ENCODE measurements at places on chromosomes 13 and 19.

DNA sequence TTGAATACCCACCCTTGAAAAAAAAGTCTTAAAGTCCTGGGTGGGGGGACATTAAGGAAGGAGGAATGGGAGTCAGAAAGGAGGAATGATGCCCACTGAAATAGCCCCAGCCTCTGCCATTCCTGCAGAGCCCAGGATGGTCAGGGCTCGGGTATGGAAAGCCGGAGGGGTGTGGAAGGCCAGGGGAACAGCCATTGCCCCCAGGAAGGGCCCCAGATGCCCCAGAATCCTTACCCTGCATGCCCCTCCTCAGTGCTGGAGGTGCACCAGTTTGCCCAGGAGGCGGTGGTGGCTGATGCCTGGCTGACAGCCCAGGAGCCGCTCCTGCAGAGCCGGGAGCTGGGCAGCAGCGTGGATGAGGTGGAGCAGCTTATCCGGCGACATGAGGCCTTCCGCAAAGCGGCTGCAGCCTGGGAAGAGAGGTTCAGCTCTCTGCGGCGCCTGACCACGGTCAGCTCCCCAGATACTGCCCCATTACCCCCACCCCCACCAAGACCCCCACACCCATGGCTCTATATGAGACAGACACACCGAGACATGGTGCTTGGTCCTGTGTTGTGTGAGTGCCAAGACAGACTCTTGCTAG, 10.7 kb upstream of the SHKBP1 start:
- DNase-seq = no peak

- no peak for DNase-seq
Measured at GRCh38 chr19:13693889-13694288, 70.4 kb upstream of the MRI1 start.

DNA sequence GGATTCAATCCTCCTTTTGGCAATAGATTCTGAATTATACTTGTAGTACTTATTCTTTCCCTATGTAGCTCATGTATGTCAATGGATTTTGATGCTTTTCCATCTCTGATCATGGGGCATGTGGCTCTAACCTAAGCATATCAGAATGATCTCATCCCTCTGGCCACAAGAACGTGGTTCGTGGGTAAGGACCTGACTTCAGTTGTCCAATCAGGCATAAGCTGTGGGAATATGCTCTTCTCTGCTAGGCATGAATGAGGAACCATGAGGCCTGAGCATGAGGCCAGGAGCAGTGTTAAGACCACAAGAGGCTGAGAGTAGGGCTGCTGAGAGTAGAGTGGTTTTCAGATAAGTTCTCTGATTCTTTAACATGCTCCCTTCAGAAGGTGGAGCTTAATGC, 292.4 kb upstream of the TSHZ3 start:
- DNase-seq = no peak

- no peak for DNase-seq
Measured at GRCh38 chr13:75151081-75151643, 330.8 kb downstream of the TBC1D4 start.

GRCh38 chr19:8503510-8503909, 1.1 kb upstream of the PRAM1 start:
- no peak for DNase-seq

GRCh38 chr19:54282686-54283470, 2.0 kb upstream of the LILRB2 start:
- no peak for DNase-seq

DNA sequence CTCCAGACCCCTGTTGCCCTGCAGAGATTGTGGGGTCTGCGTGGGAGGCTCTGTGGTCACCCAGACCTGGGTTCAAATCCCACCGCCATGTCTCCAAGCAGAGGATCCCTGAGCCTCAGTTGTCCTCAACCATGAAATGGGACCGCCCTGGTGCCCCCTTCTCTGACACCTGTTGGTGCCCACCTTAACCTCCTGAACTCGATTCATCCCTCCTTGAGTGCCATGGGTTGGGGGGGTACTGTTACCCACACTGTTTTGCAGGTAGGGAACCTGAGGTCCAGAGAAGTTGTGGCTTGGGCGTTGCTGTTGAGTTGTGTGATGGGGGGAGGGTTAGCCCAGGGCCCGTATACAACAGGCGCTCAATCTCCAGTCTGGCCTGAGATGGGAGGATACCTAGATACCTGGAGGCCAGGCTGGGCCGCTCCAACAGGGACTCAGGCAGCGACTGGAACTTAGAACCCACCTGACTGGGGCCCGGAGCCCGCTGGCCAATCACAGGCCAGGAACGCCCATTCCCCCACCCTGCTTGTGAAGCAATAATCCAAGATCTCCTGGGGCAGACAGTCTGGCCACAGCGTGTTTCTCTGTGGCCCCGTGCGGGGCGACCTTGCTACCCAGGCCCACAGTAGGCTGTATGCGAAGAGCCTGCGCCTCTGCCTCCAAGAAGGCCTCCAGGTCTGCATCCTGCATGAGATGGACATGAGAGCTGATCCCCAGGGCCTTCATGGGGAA, 2.8 kb downstream of the ARID3A start:
- no peak for DNase-seq

DNA sequence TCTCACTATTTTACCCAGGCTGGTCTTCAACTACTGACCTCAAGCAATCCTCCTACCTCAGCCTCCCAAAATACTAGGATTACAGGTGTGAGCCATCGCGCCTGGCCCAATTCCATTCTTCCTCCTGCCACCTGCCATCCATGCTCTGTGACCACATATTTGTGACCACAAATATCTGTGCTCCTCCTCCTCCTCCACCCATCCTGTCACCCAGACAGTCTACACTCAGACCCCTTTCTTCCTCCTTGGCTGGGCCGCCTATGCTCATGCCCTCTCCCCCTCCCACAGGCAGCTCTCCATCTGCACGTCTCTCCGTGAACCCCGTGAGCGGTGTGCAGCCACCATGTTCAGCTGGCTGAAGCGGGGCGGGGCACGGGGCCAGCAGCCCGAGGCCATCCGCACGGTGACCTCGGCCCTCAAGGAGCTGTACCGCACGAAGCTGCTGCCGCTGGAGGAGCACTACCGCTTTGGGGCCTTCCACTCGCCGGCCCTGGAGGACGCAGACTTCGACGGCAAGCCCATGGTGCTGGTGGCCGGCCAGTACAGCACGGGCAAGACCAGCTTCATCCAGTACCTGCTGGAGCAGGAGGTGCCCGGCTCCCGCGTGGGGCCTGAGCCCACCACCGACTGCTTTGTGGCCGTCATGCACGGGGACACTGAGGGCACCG, 3.2 kb downstream of the EHD2 start:
- DNase-seq = no peak

DNA sequence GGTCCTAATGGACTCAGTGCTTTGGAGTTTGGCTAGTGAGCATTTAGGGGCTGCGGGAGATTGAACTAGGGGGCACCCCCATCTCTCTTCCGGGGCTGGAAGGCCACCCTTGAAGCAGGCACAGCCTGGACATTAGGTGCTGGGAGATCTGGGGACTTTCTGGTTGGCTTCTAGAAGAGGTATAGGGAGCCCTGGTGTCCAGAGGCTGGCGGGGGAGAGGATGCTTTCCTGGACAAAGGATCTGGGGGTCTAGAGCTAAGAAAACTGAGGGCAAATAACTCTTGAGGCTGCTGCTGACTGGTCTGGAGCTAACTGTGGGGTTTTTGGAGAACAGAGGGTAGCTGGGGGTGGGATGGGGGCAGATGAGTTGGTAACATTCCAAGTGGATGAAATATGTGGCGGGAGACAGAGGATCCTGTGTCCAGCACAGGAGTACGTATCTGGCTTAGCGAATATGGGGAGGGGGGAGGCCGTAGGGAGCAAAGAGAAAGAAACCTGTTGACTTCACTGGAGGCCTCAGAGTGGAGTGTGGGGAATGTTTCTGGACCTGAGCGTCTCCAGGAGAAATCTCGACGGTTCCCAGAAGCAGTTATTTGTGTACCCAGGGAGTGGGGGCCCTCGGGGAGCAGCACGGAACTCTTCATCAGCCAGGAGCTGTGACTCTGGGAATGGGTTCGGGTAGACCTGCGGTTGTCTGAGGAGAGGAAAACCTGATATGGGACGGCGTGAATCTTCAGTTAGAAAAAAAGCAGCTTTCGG, 1.4 kb downstream of the HNRNPUL1 start:
- peak; percentile 41 for DNase-seq

- DNase-seq = no peak
Measured at GRCh38 chr19:35219008-35219407, 9.5 kb downstream of the FAM187B start.

- no peak for DNase-seq
Measured at GRCh38 chr19:2055931-2056836, 5.1 kb upstream of the MKNK2 start.

GRCh38 chr19:39410017-39410830, 2.2 kb upstream of the PLEKHG2 start:
- DNase-seq = no peak

- DNase-seq = peak; percentile 13
Measured at GRCh38 chr13:52061587-52061986, 37.1 kb downstream of the UTP14C start.

GRCh38 chr19:17873786-17874757, 2.3 kb downstream of the SLC5A5 start:
- DNase-seq = peak; percentile 81

- DNase-seq = no peak
Measured at GRCh38 chr19:7304200-7304599, 10.0 kb upstream of the INSR start.

DNA sequence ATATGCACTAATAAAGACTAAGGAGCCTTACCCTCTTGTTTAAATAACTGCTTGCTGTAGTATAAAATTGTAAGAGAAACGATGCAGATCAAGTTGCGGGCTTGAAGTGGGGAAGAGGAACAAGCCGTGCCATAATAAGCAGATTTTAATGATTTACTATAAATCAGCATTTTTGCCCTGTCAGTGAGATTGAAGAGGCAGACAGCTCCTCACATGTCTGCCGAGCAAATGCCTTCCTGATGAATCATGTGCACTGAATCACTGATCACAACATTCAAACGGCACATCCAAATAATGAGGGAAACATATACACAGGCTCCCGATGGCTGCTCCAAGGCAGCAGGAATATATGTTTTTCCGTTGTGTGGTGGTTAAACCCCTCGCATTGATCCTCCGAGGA, 282.9 kb downstream of the TSHZ3 start:
- DNase-seq = peak; percentile 92

DNA sequence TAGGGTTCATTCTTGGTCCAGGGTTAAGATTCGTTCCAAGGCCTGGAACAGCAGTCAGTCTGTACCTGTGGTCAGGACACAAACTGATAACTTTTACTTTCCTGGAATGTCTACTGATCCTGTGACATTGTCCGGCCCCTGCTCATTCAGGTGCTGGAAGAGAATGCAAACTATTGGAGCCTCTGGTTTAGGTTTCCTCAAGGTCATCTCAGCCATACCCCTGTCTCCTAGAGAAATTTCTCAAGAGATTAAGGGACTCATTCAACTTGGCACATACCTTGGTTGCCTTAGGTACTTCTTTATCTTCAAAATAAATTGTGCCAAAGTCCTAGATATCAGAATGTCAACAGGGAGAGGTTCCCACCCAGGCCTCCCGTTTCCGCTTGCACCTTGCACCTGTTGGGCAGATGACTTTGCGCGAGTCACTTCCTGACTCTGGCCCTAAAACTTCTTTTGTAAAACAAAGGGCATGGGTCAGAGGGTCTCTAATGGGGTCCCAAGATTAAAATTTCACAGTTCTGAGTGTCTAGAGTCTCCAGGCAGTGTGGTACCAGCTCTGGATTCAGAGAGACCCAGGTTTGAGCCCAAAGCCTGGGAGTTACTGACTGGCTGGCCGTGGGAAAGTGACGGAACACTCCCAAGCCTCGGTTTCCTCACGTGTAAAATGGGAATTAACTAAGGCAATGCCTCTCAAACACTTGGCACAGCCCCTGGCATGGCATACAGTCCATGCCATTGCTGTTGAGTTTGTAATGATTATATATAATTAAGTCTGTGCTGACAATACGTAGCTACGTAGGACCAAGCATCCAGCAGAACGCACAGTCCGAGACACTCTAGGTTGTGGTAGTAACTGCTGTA, 25.8 kb upstream of the CYP2S1 start:
- no peak for DNase-seq

DNA sequence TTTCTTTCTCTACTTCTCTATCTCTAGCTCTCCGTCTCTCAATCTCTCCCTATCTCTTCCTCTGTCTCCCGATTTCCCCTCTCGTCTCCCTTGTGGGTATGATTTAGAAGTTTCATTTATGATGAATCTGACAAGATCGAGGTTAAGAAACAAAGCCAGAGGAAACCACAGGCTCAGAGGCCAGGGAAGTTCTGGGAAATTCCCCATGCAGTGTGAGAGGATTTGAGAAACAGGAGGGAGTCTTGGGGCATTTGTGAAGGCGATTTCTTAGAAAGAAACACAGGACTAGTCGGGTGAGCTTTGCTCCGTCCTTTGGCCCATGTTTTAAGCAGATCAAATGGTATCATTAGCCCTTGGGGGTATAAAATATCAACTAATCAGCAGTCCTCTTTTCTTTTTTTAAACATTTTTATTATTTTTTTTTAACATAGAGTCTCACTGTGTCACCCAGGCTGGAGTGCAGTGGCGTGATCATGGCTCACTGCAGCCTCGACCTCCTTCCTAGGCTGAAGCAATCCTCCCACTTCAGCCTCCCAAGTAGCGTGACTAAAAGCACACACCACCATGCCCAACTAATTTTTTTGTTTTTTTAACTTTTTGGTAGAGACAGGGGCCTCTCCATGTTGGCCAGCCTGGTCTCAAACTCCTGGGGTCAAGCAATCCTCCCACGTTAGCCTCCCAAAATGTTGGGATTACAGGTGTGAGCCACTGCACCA, 25.8 kb downstream of the TNFSF9 start:
- no peak for DNase-seq

DNA sequence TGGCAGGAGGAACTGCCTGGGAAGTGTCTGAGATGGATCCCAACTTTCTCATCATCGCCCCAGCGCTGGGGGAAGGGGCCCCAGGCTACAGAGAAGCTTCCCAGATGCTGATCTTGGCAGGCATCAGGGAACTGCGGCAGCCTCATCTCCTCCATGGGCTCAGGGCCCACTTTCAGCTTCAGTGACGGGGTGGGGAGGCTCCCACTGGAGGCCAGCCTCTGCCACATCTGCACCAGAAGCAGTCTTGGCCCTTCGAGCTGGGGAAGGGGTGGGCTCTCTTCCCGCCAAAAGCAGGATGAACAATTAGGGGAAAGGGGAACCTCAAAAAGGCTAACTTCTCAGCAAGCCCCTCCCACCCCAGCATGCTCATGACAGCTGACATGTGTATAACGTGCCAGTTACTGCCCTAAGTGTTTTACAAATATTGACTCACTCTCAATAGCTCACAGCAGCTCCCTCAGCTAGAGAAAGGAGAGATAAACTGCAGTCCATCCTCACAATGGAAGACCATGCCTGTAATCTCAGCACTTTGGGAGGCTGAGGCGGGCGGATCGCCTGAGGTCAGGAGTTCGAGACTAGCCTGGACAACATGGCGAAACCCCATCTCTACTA, 7.1 kb upstream of the S1PR2 start:
- peak; percentile 29 for DNase-seq

GRCh38 chr19:44112802-44113137, 429 bp upstream of the ZNF225 start:
- no peak for DNase-seq

- DNase-seq = no peak
Measured at GRCh38 chr13:111919286-111919685, 147.7 kb upstream of the SOX1 start.

DNA sequence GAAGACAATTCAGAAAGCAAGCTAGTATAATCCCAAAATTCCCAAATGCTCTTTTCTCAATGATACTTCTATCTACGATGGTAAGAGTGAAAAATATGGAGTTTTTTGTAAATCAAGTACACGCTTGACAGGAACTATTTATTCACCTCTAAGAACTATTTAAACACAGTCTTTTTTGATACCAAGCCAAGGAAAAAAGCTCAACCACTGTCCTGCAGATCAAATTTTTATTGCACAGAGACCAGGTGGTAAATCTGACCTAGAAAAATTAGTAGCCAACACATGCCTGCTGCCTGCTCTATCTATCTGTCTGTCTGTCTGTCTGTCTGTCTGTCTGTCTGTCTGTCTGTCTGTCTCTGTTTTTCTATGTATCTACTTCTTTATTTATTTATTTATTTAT, 292.2 kb downstream of the MZT1 start:
- no peak for DNase-seq

All from RWPE1 (cell line).